Activated CD4-positive, alpha-beta T cell treated with anti-CD3 and anti-CD28 coated beads for 36 hours (primary cell): ENCODE measurements at places on chromosomes 2 and 18. TPM values are rescaled to one million over a fixed set of nuclear protein-coding genes. Genes with fewer than 3 reads are reported as not detected.

DNA sequence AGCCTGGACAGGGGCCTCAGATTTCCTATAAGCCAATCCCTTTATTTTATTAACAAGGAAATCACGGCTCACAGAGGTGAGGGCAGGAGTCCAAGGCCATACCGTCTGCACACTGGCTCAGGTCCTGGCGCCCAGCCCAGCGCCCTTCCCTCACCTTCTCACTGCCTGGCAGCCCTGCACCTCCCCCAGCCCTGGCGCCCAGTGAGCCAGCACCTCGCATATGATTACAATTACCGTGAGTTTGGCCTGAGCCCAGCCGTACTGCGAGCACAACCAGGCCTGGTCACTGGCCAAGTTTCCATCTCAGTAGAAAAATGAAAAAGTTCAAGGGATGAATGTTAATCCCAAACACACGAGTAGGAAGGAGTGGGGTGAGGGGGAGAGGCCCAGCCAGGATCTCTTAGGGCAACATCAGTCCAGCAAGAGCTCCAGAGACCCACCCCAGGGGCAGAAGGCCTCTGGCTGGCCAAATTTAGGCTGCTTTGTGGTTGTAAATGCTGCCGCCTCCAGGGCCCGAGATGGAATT lies 68.4 kb downstream of the MCFD2 start:
- H3K27me3 ChIP-seq, result no peaks in the 10 kb centered on the region
- no peak overlapping the region for H3K27ac ChIP-seq
- no peaks in the 10 kb centered on the region for H3K36me3 ChIP-seq
- H3K4me1 ChIP-seq, result no peaks in the 10 kb centered on the region
- H3K4me3 ChIP-seq, result no peak overlapping the region
- no peak for DNase-seq

DNA sequence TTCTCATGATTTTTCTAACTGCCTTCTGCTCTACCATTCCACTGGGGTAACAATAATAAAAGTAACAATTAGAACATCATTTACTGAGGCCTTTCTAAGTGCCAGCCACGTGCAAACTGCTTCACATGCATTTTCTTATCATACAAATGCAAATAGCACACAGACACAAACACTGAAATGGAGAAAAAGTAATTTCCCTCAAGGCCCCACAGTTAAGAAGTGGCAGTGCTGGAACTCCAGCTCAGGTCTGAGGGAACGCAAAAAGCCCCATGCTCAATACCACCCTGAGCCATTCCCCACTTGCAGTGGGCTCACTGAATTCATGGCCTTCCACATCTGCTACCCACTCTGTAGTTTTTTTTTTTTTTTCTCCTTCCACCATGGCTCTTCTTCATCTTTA lies 140.6 kb downstream of the UPP2 start:
- no peak overlapping the region for H3K4me3 ChIP-seq
- no peaks in the 10 kb centered on the region for H3K27me3 ChIP-seq
- H3K36me3 ChIP-seq, result no peaks in the 10 kb centered on the region
- H3K4me1 ChIP-seq, result no peaks in the 10 kb centered on the region

DNA sequence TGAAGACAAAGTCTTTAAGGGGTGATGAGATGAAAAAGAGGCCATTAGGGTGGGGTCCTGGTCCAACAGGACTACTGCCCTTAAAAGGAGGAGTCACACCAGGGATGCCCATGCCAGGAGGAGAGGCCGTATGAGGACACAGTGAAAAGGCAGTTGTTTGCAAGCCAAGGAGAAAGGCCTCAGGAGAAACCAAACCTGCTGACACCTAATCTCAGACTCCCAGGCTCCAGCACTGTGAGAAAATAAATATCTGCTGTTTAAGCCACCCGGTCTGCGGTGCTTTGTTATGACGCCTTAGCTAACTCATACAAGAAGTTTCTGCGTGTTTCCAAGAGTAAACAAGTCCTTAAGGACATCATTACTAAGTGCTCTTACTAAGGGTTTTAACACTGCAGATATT lies 93.6 kb downstream of the DNER start:
- H3K27me3 ChIP-seq, result peaks cover 15% of the 10 kb centered on the region
- H3K4me3 ChIP-seq, result no peak overlapping the region
- no peaks in the 10 kb centered on the region for H3K36me3 ChIP-seq
- DNase-seq, result no peak
- no peaks in the 10 kb centered on the region for H3K4me1 ChIP-seq
- H3K27ac ChIP-seq, result no peak overlapping the region

- H3K27ac ChIP-seq, result no peak overlapping the region
- DNase-seq, result no peak
- no peak overlapping the region for H3K4me3 ChIP-seq
- H3K36me3 ChIP-seq, result peaks cover 6% of the 10 kb centered on the region
- peaks cover 27% of the 10 kb centered on the region for H3K4me1 ChIP-seq
Measured at GRCh38 chr2:24330161-24330560, 30.2 kb downstream of the ITSN2 start.

DNA sequence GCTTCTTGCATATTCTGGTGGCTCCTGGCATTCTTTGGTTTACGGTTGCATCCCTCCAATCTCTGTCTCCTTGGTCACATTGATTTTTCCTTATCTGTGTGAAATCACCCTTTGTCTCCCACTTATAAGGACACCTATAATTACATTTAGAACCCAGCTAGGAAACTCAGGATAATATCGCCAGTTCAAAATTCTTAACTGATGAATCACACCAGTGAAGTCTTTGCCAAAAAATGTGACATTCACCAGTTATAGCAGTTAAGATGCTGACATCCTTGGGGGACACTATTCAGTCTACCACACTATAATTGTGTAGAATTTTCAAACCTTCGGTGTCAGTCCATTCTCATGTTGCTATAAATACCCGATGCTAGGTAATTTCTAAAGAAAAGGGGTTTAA lies 320.2 kb downstream of the TMX3 start:
- H3K27ac ChIP-seq, result no peak overlapping the region
- H3K36me3 ChIP-seq, result no peaks in the 10 kb centered on the region
- no peak for DNase-seq
- H3K4me1 ChIP-seq, result no peaks in the 10 kb centered on the region

The NTSR2 gene
- total RNA-seq, result not detected

DNA sequence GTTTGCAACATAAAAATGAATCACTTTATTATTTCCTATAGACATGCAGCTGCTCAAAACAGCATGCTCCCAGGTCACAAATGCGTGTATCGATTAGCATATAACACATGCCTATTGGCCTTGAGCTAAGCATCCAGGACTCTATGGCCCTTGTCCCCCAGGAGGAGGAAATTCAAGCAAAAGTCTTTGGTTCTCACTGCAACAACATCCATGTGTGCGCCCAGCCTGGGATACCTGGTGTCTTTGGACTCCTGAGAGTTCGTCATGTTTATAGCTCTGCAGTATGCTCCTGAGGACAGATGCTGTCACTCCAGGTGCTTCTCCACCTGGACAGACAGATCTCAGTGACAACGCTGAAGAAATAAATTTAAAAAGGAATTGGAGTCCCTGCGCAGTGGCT lies 284.6 kb downstream of the PHLPP1 start:
- no peaks in the 10 kb centered on the region for H3K4me1 ChIP-seq
- H3K27ac ChIP-seq, result no peak overlapping the region
- H3K4me3 ChIP-seq, result no peak overlapping the region
- no peak for DNase-seq

DNA sequence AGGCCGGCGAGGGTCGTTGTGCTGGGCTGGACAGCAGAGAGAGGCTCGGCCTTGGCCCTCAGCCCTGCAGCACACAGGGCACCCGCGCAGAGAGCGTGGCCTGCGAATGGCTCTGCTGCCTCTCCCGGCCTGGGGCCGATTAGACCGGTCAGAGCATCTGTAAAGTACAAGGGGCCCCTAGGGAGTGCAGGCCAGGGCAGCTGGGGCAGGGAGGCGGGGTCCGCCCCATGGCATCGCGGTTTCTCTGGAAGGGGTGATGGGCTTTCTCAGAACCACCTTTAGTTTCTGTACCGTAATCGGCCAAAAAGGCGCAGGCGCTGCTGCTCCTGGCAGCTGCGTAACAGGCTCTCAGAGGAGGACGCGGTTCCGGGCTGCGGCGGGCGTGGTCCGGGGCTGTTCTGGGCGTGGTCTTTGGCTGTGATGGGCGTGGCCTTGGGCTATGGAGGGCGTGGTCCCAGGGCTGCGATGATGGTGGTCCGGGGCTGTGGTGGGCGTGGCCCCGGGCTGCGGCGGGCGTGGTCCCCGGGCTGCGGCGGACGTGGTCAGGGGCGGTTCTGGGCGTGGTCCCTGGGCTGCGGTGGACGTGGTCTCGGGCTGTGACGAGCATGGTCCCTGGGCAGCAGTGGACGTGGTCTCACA lies 1.5 kb upstream of the GPR148 start:
- no peaks in the 10 kb centered on the region for H3K36me3 ChIP-seq
- H3K27ac ChIP-seq, result peak overlapping the region; percentile 55
- peaks cover 3% of the 10 kb centered on the region for H3K4me1 ChIP-seq
- H3K27me3 ChIP-seq, result peaks cover 9% of the 10 kb centered on the region
- peak overlapping the region; percentile 67 for H3K4me3 ChIP-seq

The SERPINB12 gene
- total RNA-seq, result not detected

The DNAJC5G gene
- not detected for total RNA-seq

DNA sequence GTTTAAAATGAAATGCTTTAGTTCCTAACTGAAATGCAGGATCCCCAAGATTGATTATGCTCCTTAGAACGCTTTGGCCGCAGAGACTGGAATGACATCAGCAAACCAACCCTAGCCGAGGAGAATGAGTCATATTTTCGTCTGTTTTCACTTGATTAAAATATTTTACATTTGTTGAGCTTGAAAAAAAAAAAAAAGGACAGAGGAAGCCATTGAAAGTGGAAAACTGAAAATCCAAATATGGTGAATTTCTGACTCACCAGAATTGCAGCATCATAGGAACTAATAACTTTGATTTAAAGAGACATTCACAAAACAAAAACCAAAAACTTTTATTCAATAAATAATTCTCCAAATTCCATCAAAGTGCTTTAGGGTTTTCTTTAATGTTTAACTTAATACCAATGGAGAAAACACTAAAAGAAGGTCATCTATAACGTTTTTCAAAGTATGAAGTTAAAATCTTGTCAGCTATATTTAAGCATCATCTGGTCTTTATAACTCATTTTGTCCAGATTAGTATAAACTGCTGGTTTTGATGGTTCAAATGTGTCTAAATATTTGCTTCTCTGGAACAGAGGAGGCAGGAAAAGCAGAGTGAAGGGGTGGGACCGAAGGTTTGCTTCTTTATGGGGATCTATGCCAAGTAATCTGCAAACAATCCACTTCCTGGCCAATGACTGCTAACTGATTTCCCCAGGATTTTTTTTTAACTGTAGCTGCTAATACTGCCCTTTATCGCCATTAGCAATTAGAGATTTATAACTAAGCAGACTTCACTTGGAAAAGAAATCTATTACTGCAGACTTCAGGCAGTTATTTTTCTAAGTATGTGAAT lies 30.9 kb upstream of the COL5A2 start:
- no peaks in the 10 kb centered on the region for H3K36me3 ChIP-seq
- H3K4me1 ChIP-seq, result peaks cover 11% of the 10 kb centered on the region
- no peak overlapping the region for H3K27ac ChIP-seq
- H3K27me3 ChIP-seq, result no peaks in the 10 kb centered on the region
- peak; percentile 25 for DNase-seq

The LANCL1 gene
- 43.3 TPM for total RNA-seq

The DAW1 gene
- not detected for total RNA-seq

The SKOR2 gene
- 0.14 TPM for total RNA-seq

DNA sequence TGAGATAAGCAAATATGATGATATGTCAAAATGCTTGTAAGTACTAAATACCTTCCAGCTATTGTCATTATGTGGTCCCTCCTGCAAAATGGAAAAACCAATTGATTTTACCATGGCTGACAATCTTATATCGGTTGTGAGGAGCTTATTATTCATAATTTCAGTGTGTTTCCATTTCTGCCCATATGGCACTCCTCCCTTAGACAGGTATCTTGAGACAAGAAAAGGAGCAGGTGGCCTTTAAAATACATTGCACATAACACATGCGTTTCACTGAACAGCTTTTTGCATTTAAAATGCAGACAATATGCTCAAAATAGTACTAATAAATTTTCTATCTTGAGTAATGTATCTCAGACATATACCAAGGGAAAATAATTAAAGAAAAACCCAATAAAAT lies 60.2 kb upstream of the SH3RF3 start:
- no peak for DNase-seq
- peaks cover 2% of the 10 kb centered on the region for H3K4me1 ChIP-seq
- no peaks in the 10 kb centered on the region for H3K36me3 ChIP-seq
- H3K4me3 ChIP-seq, result no peak overlapping the region
- H3K27me3 ChIP-seq, result no peaks in the 10 kb centered on the region
- H3K27ac ChIP-seq, result no peak overlapping the region

The FAM124B gene
- 0.58 TPM for total RNA-seq

The CXCR4 gene
- 75.4 TPM for total RNA-seq

DNA sequence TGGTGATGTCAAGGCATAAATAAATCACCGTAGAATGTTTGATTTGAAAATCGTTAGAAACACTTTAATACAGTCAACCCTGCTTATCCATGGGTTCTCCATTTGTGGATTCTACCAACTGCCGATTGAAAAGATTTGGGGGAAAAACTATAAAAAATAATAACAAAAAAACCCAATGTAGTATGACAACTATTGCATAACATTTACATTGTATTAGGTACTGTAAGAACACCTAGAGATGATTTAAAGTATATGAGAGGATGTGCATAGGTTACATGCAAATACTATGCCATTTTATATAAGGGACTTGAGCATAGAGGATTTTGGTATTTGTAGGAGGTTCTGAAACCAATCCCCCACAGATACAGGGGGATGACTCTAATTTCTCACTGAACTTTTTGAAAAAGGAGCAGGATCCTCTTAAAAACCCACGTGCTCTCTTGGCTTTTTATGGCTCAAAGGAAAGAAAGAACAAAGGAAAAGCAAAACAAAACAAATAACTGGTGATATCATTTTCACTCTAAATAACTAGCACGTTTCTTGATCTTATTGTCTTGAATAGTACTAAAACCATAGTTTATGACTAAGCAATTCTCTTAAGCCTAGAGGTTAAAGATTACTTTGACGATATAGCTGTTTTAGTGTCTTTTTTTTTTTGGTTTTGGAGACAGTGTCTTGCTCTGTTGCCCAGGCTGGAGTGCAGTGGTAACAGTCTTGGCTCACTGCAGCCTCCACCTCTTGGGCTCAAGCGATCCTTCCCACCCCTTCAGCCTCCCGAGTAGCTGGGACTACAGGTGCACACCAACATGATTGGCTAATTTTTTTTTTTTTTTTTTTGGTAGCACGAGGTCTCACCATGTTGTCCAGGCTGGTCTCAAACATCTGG lies 17.0 kb downstream of the GMCL1 start:
- no peak overlapping the region for H3K4me3 ChIP-seq
- peaks cover 6% of the 10 kb centered on the region for H3K4me1 ChIP-seq
- peaks cover 34% of the 10 kb centered on the region for H3K36me3 ChIP-seq
- no peak overlapping the region for H3K27ac ChIP-seq

DNA sequence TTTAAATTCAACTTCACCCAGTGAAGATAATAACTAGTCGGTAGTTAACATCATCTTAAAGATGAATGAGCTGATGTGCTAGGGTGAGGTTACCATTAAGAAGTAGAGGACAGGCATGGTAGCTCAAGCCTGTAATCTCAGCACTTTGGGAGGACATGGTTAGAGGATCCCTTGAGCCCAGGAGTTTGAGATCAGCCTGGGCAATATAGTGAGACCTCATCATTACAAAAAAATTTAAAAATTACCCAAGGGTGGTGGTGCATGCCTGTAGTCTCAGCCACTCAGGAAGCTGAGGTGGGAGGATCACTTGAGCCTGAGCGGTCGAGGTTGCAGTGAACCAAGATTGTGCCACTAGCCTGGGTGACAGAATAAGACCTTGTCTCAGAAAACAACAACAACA lies 4.7 kb downstream of the GALNT5 start:
- H3K4me1 ChIP-seq, result peaks cover 30% of the 10 kb centered on the region
- H3K36me3 ChIP-seq, result no peaks in the 10 kb centered on the region
- no peak overlapping the region for H3K27ac ChIP-seq
- peaks cover 12% of the 10 kb centered on the region for H3K27me3 ChIP-seq

The NPHP1 gene
- total RNA-seq, result 2.2 TPM
